Activated naive CD4-positive, alpha-beta T cell treated with Interleukin-2 at 50 U/mL for 16 hours (primary cell): ENCODE measurements at places on chromosomes 2 and 18.
A peak's percentile ranks its signal among the peaks of the same experiment; 100 is the strongest.

GRCh38 chr2:10289891-10290290, 12.8 kb upstream of the HPCAL1 start:
- DNase-seq: no peak

- no peak for DNase-seq
Measured at GRCh38 chr2:1045109-1045508, 94.5 kb downstream of the SNTG2 start.

GRCh38 chr18:12990123-12990475, 1.1 kb upstream of the CEP192 start:
- peak; percentile 52 for DNase-seq

DNA sequence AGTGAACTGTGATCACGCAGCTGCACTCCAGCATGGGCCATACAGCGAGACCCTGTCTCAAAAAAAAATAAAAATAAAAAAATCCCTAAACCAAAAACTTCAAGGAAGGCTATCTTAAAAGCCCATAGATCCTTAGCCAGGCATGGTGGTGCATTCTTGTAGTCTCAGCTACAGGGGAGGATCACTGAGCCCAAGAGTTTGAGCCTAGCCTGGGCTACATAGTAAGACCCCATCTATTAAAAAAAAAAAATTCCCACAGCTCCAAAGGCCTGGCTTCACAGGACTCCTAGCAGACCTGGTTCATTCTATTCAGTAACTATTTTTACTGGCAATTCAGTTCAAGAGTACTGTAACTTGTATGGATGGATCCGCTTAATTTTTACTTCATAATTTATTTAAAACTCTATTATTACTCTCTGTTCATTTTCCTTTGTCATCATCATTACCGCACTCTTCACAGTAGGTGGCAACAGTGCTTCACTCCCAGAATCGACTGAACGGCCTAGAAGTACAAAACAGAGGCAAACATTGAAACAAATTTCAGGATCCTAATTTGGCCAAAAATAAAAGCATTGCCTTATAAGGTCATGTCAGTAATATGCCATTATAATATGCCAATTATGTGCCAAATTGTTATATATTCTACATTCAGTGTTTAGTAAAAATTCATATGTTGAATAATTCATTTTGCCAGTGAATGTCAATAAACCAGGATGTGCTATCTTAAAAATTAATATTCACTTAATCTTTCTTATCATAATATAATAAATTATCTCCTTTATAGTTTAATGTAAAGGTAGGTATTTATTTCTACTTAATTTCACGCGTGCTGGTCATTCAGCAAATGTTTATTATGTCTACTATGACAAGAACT, 14.3 kb upstream of the STAM2 start:
- DNase-seq: no peak

DNA sequence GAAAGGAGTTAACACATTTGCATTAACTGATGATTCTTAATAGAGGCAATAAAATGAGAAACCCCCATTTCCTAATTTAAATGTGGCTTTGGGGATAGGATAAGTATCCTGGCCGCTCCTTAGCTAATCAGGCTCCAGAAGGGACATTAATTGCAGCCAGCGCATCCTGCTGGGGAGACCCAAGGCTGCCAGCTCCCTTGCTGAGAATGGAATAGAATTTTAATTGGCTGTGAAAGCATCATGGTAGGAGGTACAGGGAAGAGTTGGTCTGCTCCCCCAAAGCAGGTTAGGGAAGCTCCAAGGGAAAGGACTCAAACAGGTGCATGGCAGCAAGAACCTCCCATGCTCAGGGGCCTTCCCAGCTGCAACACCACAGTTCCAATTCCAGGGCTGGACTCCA, 71.4 kb downstream of the MARCHF4 start:
- DNase-seq: no peak

DNA sequence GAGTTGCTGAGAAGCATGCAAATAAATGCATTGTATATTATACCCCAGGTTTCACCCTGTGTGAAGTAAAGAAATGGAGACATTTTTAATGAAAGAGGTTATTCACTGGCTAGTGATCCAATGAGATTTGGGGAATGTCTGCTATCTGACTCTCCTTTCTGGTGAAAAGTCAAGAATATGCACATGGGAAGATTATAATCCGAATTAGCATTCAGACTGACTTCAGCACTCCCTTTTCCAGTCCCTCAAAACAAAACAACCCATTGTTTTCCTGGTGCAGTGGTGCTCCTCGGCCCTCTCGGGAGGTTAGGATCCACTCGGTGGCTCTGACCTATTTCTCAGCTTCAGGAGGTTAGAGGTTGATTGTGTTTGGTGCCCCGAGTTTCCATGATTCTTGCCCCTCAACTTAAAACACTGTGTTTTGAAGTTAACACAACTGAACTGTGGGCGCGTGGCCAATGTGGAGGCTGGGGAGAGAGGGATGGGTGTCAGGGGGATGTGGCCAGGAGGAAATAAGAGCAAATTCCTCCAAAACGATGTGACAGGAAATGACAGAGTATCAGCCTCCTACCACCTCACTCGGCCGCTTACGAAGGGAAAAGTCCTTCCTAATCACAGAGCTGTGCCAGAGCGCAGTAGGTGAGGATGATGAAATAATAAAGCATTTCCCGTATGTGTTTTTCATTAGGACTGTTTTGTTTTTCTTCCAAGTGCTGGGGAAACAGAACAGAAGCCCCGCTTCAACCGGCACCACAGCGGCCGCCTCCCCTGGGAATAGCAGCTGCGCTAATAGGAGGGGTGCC, 440.1 kb downstream of the MTX2 start:
- no peak for DNase-seq

GRCh38 chr18:48680339-48681250, 141.8 kb downstream of the CTIF start:
- no peak for DNase-seq

DNA sequence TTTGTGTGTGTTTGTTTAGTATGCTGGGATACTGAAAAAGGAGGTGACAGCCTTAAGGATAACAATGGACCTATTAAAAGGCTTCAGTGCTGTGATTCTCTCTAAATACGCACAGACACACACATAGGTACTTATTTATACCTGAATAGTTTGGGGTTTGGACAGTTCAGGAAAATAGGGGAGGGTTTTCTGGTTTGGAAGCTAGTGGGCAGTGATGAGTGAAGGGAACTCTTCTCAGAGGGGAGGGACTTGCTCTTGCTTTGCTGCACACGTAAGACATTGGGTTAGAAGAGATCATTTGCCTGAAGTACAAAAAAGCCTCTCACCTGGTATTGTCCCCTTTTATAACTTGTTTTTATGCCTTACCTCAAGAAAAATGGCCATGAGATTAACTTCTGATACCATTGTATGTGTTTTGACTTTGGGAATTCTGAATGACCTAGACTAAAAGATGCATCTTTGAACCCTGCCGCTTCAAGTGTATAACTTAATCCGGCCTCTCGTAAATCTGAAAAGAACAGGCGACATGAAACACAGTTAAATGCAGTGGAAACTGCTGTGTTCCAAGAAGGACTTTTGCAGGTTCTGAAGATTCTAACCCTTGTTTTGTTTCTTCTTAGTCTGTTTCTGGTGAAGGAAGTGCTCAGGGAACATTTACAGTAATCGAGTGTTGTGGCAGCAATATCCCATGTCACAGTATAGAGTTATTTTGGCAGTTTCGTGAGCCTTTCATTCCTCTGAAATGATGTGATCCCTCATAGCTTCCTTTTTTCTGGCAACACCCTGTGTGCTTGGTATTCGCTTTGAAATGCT, 2.5 kb downstream of the CRIM1 start:
- no peak for DNase-seq

DNA sequence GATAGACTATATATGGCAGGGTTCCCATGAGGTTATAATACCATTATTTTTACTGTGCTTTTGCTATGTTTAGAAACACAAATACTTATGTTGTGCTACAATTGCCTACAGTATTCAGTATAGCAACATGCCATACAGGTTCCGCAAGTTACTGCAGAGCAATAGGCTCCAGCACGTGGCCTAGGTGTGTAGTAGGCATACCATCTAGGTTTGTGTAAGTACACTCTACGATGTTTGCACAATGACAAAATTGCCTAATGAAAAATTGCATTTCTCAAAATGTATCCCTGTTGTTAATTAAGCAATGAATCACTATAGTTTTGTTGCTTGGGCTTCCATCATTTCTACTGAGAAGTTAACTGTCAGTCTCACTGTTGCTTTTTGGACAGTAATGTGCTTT, 9.8 kb downstream of the CD302 start:
- no peak for DNase-seq

- no peak for DNase-seq
Measured at GRCh38 chr18:37565101-37565976, at the start of gene CELF4. CELF4 (minus strand) TSS chr18:37565798.

- DNase-seq: no peak
Measured at GRCh38 chr2:69116438-69116837, 103.5 kb downstream of the ANTXR1 start.

GRCh38 chr2:75465317-75465984, 95.3 kb downstream of the EVA1A start:
- no peak for DNase-seq

DNA sequence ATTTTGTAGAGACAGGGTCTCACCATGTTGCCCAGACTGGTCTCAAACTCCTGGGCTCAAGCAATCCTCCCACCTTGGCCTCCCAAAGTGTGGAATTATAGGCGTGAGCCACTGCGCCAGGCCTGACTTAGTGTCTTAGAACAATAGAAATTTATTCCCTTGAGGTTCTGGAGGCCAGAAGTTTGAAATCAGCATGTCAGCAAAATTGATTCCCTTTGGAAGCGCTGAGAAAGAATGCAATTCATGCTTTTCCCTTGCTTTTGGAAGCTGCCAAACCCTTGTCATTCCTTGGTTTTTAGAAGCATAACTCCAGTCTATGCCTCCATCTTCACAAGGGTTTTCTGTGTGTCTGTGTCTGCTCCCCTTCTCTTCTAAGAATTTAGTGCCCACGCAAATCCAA, 20.7 kb downstream of the ST8SIA3 start:
- no peak for DNase-seq

DNA sequence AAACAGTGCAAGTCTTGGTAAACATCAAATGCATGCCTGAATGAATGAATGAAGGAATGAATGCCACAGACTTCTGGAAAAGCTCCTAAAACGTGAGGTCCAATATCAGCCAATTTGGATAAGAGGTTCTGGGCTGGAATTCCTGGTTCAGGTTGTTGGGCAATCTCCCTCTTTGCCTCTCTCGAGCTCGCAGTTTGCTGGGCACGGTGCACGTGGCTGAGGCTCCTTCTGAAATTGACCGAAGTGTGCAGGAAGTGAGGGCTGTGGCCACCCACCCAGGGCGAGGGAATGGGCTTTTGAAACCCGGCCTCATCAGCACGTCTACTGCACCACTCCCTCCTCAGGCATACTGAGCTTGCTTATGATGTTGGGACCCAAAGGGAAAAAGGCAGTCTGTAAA, 288.8 kb upstream of the HS6ST1 start:
- no peak for DNase-seq

DNA sequence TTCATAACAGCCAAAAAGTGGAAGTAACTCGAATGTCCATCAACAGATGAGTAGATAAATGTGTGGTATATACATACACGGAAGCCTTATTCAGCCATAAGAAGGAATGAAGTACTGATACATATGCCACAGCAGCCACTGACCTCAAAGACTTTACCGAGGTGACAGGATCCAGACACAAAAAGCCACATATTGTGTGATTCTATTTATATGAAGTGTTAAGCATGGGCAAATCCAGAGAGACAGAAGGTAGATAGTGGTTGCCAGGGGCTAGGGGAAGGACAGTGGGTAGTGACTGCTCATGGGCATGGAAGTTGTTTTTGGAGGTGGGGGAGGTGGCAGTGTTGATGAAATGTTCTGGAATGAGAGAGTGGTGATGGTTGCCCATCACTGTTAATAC, 33.9 kb downstream of the ZAP70 start:
- DNase-seq: no peak

DNA sequence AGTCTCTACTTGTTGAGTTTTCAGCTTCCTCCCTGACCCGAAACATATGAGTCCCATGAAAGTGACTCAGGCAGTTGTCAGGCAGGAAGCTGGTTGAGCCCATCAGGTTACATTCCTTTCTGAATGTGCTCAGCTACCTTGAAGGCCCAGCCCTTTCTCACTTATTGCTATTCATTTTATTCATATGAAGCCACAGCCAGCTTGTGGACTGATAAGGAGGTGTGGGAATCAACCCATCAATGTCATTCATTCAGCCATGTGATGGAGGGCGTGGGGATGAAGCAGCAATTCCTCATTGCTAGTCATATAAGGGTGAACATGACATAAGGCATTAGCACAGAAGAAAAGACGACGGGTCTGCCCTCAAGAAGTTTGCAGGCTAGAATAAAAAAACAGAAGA, 5.3 kb upstream of the VPS4B start:
- no peak for DNase-seq

- no peak for DNase-seq
Measured at GRCh38 chr2:120798567-120799247, 63.0 kb downstream of the GLI2 start.

GRCh38 chr2:129870685-129871241, 108.7 kb upstream of the RAB6C start:
- no peak for DNase-seq

DNA sequence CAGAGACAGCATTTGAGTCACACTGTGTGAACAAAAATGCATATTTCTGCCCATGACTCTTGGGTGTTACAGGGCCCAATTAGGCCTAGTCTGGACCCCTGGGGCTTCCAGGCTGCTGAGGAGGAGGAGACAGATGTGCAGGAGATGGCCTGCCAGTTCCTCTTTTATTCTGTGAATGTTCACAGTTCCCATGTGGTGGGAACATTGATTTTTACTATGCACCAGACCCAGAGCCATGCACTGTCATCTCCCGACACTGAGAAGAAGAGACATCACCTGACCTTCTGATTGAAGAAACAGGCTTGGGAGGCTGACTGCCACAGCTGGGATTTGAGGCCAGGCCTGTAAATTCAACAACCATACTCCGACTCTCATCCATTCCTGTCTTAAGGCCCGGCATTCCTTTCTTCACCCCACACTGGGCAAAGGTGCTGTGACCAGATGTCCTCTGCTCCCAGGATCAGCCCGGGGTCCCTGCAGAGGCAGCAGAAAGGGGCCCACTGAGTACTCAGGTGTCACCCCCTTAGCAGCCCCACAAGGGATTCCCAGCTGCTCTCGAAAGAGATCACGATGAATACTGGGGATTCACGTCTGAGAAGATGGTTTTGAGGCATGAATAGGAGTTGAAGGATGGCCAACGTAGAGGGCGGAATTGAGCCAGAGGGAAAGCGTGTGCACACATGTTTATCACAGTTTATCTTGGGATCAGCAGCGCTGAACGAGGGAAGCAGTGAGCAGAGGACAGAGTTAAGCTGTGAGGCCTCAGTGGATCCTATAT, 3.6 kb upstream of the TFCP2L1 start:
- DNase-seq: no peak

- DNase-seq: no peak
Measured at GRCh38 chr2:60045456-60045855, 508.0 kb downstream of the BCL11A start.

- DNase-seq: no peak
Measured at GRCh38 chr2:30666266-30666874, 140.9 kb downstream of the CAPN13 start.

GRCh38 chr2:124894199-124894598, 869.1 kb downstream of the CNTNAP5 start:
- DNase-seq: no peak

- DNase-seq: no peak
Measured at GRCh38 chr2:178195390-178196166, 1.3 kb downstream of the OSBPL6 start.

GRCh38 chr2:67130531-67131256, 266.4 kb upstream of the ETAA1 start:
- DNase-seq: no peak

GRCh38 chr2:149430743-149431736, 100.7 kb downstream of the LYPD6 start:
- no peak for DNase-seq

GRCh38 chr18:10526561-10526949, 728 bp downstream of the NAPG start:
- no peak for DNase-seq
